Left lobe of liver (tissue), 2 donors: ENCODE measurements at places on chromosomes 7 and 10. TPM values are rescaled to one million over a fixed set of nuclear protein-coding genes. Genes with fewer than 3 reads are reported as not detected.
A peak's percentile ranks its signal among the peaks of the same experiment; 100 is the strongest.

GRCh38 chr7:3950249-3950648 lies 649.2 kb downstream of the SDK1 start:
- DNase-seq = no peak

ANKRD1 gene
- not detected for total RNA-seq

DNA sequence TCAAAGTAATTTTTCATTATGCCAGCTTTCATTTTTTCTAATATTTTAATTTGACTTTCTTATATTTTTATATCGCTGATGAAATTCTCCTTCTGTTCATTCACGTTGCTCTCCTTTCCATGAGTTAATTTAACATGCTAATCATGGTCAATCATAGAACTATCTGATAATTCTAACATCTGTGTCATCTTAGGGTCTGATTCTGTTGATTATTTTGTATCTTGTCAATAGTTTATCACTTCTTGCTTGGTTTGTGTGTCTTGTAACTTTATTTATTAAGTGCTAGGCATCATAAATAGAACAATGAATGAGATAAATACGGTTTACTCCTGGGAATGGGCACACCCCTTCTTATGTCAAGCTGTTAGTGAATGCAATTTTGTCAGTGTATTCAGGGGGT lies 11.0 kb downstream of the TCERG1L start:
- no peak for DNase-seq

GRCh38 chr10:48476279-48476982 lies 128.4 kb downstream of the ARHGAP22 start:
- peak; percentile 29 for DNase-seq

DNA sequence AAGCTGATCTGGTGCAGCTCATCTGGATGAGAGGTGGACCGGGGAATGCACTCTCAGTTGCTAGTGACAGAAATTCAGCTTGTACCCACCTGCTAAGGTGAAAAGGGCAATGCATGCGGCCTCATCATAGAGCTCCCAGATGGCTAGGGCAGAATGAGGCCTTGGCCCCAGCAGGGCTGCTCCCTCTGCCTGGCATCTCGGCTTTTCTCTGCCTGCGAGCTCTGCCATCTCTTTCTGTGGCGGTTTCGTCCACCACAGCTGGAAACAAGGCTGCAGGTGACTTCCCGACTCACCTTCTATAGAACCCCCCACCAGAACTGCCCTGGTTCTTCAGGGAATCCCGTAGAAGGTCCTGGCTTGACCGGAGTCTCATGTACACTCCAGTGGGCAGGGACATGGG lies 60.1 kb downstream of the TACC2 start:
- no peak for DNase-seq

- DNase-seq = peak; percentile 21
These were observed 190.7 kb upstream of the SH2B2 start for GRCh38 chr7:102096012-102096332.

ACBD7 gene
- total RNA-seq = not detected

DNA sequence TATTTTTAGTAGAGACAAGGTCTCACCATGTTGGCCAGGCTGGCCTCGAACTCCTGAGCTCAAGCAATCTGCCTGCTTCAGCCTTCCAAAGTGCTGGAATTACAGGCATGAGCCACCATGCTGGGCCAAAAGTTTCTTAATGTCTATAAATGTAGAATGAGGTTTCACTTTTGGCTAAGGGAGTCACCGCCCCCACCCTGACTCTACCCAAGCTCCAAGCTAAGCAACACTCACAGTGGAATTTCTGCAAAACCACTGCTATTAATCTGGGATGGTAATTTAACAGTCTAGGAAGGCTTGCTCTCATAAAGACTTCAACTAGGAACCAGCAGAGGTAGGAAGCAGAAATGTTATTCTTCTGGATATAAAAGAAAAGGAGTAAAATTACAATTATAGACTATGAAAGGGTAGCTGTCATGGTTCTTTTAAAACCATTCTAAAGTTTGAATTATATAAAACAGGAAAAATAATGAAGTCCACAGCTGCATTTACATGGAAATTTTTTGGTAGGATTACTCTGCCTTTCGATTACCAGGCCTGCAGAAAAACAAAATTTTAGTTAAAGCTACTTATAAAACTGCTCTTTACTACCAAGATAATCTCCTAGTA lies 211.6 kb downstream of the SFMBT2 start:
- DNase-seq = no peak

DNA sequence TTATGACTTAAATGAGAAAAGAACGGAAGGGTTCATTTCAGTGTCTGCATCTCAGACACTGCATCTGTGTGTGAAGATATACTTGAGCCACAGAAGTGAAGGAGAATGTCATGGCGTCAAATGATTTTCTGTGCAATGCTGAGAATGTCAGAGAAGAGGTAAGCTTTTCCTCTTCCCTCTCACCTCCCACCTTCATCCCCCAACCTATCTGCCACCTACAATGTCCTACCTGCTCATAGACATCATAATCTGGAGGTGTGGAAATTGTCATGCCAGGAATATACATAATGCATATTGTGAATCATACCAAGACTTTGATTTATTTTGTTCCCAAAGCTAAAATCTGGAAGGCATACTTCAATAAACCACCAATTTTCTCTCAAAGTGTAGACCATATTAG lies 53.7 kb downstream of the CTTNBP2 start:
- DNase-seq = no peak

DNA sequence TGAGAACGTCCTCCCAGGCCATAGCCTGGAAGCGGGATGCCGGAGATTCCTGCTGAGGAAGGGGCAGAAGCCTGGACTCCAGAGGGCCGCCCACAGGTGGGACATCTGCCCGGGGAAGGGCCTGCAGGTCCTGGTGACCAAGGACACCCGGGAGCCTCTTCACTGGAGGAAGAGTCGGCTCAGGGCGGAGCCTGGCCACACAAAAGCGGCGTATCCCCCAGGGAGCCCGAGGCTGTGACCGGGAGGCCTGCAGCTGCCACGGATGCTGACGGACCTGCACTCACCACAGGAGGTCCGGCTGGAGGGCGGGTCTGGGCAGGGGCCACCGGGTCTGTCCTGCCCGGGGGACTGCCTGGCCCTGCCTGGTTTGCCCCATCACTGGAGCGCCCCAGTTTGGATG lies 15.5 kb upstream of the ADGRA1 start:
- DNase-seq = no peak

DNA sequence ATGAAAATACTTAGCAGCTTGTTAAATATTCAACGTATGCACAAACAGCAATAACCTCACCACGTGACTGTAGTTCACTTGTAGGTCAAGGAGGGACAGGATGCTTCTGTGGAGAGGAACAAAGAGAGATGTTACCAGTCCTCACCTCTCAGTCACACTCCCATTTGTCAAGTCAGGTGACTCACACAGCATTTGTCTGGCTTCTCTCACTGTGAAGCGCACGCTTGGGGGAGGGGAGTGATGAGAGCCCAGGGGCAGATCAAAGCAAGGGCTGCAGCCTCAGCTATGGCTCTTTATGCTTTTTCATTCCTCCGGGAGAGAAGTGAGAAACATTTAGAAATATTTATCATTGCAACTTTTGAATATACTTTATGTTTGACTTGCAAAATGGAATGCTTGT lies 2.9 kb upstream of the RBM20 start:
- DNase-seq = no peak

CYP2C19 gene
- total RNA-seq = 13.0 TPM

DNA sequence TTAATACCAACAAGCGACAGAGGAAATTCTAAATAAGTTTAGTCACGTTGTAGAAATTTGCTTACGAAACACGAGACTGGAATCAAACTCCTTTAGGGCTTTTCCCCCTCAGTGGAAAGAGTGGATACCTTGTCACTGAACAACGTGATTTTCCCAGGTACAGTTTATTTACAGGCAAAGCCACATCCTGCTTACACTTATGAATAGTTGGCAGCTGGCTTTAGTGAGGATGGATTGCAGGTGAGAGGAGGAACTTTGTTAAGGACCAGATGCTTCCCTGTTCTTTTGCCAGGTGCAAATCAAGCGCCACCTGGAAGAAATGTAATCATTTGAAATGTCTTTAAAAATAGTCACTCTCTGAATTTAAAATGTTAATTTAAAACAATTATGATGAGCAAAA lies 282.4 kb downstream of the ADARB2 start:
- DNase-seq = no peak

- DNase-seq = no peak
These were observed 4.1 kb downstream of the ARMC3 start for GRCh38 chr10:22931948-22932347.

DNA sequence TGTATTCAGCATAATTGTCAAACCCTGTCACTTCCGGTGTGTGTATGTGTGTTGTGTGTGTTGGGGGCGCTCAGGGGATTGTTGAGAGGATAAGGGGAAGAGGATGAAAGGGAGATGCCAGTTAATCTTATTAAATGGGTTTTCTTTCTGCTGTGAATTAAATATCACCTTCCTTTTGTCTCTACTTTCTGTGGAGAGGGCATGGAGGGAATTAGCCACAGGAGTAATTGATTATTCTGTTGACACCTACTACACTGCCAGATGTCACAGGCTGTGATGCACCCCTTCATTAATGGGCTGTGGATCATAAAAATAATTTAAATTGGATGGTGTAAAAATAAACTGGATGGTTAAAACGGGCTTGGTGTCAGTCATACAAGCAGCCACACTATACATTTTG lies 311.9 kb downstream of the MDFIC start:
- no peak for DNase-seq

NUDT1 gene
- 2.2 TPM for total RNA-seq

- DNase-seq = no peak
These were observed 1103.2 kb downstream of the GATA3 start for GRCh38 chr10:9157656-9158055.

DNA sequence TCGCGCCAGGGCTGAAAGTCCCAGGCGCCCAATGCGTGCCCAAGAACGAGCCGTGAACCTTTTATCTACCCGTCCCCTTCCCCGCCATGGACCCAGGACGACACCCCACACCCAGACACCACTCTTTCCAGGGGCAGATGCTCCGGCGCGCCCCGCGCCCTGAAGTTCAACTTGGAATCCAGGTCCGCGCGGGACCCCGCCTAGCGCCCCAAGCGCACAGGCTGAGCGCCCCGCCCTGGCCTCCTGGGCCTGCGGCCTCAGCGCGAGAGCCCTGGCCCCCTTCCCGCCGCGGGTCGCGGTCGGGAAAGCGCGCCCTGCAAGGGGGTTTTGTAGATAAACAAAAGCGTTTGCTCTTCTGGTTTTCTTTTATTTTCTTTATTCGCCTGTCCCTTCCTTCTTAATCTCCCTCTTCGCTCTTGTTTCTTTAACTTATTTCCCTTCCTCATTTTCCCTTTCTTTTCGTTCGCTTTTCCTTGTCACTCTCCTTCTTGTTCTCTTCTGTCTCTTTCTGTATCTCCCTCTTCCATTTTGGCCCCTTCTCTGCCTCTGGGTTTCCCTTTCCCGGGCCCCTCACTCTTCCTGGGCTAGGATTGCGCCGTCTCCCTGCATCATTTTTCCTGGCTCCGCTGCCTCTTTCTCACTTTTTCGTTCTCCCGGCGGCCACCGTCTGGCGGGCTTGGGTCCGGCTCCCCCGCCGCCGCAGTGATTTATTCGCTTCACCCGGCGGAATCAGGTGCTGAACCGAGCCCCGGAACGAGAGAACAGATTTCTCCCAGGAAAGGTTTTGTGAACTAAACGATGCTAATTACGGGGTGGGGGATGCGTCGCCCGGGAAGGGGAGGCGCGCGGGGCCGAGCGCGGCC lies 15.3 kb upstream of the PAX2 start:
- DNase-seq = no peak

GRCh38 chr10:58782876-58783851 lies 270.5 kb downstream of the BICC1 start:
- DNase-seq = no peak

CFAP70 gene
- total RNA-seq = 2.8 TPM

TAC1 gene
- not detected for total RNA-seq

DNA sequence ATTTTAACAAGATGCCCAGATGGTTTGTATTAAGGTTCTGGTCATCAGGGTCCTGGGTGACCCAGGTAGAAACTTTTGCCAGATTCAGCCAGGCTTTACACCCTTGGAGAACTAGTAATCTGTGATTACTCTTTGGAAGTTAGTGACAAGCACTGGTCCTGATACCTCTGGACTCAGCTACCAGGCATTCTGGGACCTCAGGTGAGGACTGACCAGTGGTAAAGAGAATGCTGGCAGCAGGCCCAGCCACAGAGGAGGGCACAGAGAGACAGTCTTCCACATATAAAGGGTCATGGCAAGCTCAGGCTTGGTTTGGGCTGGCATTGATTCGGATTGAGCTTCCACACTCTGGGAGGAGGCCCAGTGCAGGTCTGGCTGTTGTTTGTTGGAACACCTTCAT lies 112.0 kb upstream of the CHST15 start:
- no peak for DNase-seq

DNA sequence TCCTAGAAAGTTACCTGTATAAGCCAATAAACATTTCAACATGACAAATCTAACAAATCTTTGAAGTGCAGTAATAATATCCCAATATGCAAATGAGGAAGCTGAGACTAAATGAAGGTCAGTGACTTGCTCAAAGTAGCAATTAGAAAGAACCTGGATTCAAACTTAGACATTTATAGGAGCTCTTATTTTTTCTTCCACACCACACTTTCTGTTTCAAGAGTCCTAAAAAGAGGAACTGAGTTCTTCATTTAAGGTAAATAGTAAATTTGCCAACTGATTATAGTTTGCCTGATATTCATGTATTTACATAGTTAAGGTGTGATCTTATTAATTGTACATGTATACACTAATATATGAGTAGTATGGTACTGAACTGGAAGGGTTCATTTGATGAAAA lies 44.0 kb downstream of the KLHDC10 start:
- DNase-seq = no peak

- DNase-seq = no peak
These were observed 45.5 kb upstream of the SRGN start for GRCh38 chr10:69042417-69042816.

DNA sequence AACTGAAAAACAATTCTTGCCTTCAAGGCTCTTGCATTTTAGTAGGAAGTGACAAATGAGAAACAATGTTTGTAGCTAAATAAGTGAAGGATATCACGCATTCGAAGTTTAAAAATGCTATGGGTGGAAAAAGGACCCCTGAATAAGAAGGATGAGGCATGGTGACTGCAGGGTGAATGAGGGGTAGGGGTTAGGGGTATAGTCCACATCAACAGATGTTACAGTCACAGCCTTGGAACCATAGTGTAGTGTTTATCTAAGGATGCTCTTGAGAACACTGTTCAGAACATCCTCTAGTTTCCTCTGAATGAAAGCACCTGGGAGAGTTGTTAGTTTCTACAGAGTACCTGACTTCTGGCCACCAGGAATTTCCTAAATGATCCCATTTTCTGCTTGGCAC lies 157.0 kb downstream of the RELN start:
- no peak for DNase-seq

LIPJ gene
- 0.08 TPM for total RNA-seq

DNA sequence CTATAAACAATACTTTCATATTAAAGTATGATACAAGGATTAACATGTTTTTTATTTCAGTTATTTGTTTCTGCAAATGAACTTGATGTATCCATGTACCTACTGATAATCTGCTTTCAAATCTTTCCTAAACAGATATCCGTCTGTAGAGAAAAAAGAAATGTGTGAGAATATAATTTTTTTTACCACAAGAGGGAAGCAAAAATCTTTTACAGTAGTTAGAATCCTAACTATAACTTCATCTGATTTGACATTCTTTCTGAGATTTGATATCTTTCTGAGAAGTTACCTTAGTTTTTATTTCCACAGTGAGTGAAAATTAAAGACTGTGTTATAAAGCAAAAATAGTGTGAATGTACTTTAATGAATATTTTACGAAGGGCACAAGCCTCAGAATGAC lies 203.9 kb upstream of the PCLO start:
- no peak for DNase-seq

SLC26A5 gene
- 0.33 TPM for total RNA-seq
